ENCODE measurements at places on chromosomes 1 and 21. TPM values are rescaled to one million over a fixed set of nuclear protein-coding genes. Genes with fewer than 3 reads are reported as not detected.

DNA sequence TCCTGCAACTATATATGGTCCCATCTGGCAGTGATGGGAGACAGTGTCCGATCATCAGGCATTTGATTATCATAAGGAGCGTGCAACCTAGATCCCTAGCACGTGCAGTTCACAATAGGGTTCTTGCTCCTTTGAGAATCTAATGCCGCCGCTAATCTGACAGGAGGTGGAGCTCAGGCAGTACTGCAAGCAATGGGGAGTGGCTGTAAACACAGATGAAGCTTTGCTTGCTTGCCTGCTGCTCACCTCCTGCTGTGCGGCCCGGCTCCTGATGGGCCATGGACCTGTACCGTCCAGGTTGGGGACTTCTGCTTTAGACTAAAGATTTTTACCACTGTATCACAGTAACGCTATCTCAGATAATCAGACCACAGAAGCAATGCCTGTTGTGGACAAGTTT lies 63.8 kb downstream of the TGFB2 start:
- DNase-seq, result no peak

Gene OR2T2
- not detected for total RNA-seq

Gene NPL
- 3.1 TPM for total RNA-seq

DNA sequence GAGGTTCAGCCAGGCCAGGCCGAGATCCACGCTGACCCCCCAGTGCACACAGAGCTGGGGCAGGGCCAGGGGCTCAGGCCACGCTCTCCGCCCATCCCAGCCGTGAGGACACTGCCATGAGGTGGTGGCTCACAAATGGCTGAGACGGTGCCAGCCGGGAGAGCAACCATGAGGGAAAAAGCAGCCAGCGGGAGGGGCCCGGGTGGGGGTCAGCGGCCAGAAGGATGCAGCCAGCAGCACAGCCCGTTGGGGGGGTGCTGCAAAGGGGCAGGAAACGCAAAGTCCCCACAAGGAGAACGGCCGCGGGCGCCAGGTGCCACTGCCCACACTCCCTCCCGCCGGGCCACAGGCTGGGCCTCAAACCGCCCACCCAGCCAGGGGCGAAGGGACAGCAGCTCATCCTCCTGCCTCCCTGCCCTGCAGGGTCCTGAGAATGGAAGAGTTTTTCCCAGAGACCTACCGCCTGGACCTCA lies 8.3 kb downstream of the TTLL10 start:
- DNase-seq, result no peak

- DNase-seq, result no peak
Measured at GRCh38 chr1:214587165-214587564, 15.8 kb upstream of the CENPF start.

GRCh38 chr1:74715236-74715502 lies 17.7 kb downstream of the CRYZ start:
- DNase-seq, result no peak

DNA sequence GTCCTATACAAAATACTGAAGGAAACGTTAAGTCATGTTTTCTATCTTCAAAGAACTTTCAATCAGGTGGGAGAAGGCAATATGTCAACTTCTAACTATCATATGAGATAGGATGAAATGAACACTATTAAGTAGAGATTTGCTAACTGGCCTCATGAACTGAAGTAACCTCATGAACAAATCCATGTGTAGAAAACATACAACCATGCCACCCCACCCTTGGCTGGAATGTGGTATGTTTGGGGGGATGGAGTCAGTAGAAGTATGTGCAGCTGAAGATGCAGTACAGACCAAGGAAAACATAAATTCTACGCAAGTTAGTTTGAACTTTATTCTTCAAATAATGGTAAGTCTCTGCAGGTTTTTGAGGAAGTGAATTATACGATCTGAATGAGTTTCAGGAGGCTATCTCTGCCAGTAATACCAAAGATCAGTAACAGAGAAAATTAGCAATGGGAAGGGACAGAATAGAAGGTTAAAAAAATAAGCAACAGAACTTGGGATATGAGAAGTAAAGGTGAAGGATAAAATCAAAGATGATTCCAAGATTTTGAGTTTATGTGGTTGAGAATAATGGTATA lies 4.5 kb downstream of the TRMT1L start:
- DNase-seq, result no peak

- no peak for DNase-seq
Measured at GRCh38 chr21:26747216-26747615, 98.0 kb downstream of the ADAMTS1 start.

Gene BEND5
- 2.5 TPM for total RNA-seq

DNA sequence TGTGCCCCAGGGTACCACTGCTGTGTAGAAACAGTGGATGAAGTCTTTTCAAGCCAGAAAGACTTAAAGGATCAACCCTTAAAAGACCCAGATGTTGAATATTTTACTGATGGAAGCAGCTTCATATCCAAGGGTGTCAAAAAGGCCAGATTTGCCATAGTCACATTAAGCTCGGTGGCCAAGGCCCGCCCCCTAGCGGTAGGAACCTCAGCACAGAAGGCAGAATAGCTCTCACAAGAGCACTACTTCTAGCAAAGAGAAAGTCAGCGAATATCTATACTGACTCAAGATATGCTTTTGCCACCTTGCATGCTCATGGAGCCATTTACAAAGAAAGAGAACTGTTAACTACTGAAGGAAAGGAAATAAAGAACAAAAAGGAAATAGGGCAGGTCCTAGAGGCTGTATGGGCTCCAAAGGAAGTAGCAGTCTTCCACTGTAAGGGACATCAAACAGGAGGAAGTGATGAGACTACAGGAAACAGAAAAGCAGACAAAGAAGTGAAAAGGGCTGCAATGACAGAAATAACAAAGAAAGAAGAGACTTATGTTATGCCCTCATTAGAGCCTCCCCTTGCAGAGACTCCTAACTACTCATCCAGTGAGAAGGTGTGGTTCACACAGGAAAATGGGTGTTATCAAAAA lies 90.5 kb downstream of the LIPI start:
- DNase-seq, result peak; percentile 51

Gene BLACAT1
- total RNA-seq, result 0.23 TPM

DNA sequence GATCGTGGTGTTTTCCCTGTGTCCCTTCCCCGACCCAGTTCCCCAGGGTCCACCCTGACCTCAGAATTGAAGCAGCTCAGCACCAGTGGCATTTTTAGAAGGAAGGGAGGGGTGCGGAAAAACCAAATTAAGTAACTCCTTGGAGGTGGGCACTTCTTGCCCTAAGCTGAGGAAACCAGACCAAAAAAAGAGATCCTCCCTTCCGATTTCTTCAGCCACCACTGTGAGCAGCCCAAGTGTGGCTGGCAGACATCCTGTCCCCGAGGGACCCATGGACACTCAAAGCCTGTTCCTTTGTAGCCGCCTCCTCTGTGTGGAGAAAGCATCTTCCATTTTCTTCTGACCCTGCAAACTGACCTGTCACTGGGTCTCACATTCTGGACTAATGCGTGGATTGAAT lies 31.3 kb downstream of the KIRREL1 start:
- DNase-seq, result no peak

- DNase-seq, result no peak
Measured at GRCh38 chr21:44764319-44765230, 37.0 kb downstream of the UBE2G2 start.

DNA sequence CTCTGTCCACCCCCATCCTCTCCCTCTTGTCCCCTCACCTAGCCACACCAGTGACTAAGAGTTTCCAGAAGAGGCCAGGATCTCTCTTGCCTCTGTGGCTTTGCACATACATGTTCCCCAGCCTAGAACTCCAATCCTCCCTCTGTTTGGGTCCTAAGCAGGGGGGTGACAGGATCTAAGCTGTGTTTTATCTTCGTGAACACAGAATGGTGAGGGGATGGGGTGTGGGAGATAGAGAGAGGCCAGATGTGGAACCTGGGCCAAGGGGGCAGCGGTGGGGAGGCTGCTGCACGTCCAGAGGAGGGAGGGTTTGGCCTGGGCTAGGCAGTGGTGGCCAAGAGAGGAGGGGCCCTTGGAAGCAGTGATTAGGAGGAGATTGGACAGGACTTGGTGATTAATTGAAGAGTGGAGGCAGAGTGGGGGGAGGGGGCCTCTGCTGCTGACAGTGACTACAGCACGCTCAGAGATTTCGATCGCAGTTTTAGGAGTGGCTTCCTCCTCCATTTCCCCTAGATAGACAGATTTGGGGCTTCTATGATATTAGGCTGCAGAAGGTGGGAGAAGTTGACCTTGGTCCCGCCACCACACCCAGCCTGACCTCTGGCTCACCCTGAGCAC lies 17.1 kb upstream of the ADGRB2 start:
- DNase-seq, result no peak

DNA sequence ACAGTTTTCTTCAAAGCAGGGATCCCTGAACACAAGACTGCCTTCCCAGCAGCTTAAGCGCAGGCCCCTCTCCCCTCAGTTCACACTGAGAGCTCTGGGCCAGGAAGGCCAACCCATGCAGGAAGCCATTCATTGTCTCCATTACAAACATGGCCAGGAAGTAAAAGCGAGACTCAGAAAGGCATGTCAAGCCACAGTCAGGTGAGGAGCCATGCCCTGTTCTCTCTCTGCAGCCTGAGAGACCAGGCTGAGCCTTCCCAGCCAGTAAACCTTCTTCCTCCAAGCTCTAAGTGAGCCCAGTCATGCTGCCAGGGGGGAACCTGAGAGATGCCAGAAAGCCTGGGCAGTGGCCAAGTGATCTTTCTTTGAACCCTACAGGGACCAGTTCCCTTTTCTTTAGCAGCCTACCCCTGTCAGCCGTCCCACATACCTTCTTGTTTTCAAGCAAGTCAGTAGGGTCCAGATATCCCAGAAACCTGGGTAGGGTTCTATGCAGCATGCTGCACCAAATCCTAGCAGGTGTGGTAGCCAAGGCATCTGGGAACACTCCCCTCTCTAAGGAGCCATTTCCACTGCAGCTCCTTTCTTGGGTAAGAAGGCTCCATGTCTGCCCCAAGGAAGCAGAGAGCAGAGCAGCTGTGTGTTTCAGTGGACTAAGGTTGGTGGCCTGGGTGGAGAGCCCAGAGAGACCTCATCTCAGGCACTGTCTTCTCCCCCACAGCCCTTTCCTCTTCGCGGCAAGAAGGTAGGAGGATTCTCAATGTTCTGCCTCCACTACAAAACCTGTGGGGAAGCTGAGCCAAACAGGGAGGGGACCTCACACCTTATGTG lies 977 bp downstream of the TRAF3IP3 start:
- DNase-seq, result peak; percentile 57

- DNase-seq, result no peak
Measured at GRCh38 chr1:13643017-13643416, 57.0 kb upstream of the PRDM2 start.

- peak; percentile 58 for DNase-seq
Measured at GRCh38 chr1:111225717-111226400, 1.7 kb upstream of the CHI3L2 start.

Gene RXFP4
- total RNA-seq, result not detected

- DNase-seq, result no peak
Measured at GRCh38 chr1:230986976-230987375, 8.1 kb downstream of the ARV1 start.

DNA sequence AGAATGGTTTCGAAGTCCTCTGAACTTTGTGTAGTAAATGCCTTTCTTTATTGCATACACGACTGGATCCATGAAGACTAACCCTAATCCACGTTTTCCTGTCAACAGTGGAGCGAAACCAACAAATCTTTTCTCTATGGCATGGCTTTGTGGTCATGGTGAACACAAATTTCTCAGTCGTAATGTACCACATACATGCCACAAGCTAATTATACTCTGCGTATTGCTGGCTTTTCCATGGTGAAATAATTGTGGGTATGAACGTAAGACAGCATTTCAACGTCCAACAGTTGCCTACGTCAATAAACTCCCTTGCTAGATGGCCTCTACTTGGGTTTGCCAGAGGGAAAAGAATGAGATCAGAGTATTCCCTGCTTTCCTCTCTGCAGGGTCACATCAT lies 27.5 kb downstream of the INTS7 start:
- no peak for DNase-seq

- no peak for DNase-seq
Measured at GRCh38 chr1:29646161-29646775, 409.9 kb downstream of the PTPRU start.

GRCh38 chr1:63134501-63135173 lies 187.7 kb upstream of the FOXD3 start:
- DNase-seq, result no peak

Measured in activated CD4-positive, alpha-beta T cell treated with anti-CD3 and anti-CD28 coated beads, Interleukin-2, amount 10 ng/mL, durations not matched to agents 7 days and 5 days (primary cell).